ENCODE measurements at places on chromosomes 4 and X.

DNA sequence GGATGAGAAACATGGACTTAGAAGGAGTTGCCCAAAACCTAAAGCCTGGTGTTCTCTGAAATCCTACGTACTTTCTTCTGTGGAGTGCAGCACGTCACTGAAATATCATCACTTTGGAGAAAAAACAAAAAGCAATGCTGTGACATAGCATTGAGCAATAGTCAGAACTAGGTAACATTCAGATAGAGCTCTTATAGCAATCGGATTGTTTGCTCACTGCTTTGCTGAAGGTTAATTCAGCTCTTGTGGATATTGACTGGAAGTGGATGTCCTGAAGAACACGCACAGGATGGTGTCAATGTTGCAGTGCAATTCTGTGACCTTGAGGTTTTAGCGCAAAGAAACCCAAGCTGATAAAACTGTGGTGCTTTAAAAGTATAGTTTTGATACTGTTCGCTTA, 114.2 kb upstream of the GRXCR1 start:
- DNase-seq, result no peak

GRCh38 chr4:41525129-41525528, 12.8 kb upstream of the LIMCH1 start:
- DNase-seq, result no peak

- no peak for DNase-seq
Observed at GRCh38 chr4:134539729-134540231, 338.2 kb upstream of the PABPC4L start.

DNA sequence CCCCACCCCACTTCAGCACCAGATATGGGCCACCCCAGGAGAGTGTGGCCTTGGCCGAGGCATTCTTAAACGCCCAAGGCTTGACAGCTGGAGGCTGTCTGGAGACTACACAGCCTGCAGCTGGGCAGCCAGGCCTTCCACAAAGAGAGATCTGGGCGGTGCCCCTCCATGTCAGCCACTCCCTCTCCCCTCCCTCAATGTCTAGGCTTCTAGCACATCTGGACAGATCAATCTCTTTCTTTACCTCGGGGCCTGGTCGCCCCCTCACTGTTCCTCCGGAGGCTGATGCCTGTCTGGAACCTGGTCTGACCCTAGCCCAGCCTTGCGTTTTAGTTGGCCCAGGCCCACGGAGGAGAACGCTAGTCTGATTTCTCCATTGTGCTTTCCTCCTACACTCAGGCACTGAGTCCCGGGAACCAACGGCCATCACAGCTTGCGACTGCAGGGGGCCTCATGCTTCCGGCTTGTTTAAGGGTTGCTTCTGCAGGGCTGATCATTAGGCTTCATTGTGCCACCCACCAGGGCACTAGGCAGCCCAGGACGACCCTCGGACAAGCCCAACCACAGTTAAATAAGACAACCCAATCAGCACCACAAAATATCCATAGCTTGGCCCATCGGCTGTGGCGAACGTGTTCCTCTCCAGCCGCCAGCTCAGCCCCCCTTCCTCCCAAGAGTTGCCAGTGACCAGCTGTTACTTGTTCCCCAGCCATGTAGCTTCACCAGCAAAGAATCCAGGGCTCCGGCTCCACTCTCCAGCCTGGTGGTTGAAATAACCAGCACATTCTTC, 200.6 kb downstream of the BCOR start:
- no peak for DNase-seq

GRCh38 chr4:2587213-2587823, 50.9 kb downstream of the FAM193A start:
- DNase-seq, result no peak

GRCh38 chr4:182729516-182729915, 187.7 kb downstream of the DCTD start:
- DNase-seq, result no peak

DNA sequence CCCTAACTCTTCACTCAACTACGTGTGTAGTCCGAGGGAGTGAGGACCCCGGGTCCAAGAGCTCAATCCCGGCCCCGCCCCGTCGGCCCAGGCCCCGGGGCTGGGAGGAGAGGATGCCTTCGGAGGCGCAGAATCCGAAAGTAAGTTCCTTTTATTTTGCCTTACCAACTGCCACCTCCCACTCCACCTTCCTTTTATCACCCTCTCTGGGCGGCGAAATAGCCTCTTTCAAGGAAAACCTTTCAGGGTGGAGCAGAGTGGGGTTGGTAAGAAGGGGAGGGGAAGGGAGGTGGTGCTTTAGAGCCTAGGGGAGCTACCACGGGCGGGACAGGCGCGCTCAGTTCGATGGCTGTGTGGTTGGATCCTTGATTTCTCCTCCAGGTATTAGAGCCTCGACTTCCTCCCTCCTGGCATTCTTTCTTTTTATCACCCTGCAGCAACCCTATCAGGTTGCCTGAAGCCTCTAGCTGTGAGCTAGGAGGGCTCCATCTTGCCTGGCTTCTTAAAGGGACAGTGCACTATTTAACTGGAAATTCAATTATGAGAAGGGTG, 191.2 kb downstream of the RRAGB start:
- DNase-seq, result no peak

GRCh38 chr4:26346203-26346620, 25.4 kb downstream of the RBPJ start:
- DNase-seq, result no peak

DNA sequence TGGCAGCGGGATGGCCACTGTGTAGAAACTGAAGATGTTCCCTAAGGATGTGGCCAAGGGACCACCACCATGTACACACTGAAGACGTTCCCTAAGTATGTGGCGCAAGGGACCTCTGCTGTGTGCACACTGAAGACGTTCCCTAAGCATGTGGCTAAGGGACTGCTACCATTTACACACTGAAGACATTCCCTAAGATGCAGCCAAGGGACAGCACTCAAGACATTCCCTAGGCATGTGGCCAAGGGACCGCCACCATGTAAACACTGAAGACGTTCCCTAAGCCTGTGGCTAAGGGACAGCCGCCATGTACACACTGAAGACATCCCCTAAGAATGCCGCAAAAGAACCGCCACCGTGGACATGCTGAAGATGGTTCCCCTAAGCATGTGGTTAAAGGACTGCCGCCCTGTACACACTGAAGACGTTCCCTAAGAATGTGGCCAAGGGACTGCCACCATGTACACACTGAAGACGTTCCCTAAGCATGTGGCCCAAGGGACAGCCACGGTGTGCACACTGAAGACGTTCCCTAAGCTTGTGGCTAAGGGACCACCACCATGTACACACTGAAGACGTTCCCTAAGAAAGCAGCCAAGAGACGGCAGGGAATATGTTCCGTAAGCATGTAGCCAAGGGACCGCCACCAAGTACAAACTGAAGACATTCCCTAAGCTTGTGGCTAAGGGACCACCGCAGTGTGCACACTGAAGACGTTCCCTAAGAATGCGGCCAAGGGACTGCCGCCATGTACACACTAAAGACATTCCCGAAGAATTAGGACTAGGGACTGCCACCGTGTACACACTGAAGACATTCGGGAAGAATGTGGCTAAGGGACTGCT, 43.3 kb downstream of the DHRSX start:
- no peak for DNase-seq

Measured in breast epithelium (tissue), 4 donors.